ENCODE measurements at places on chromosomes 4 and X.
A peak's percentile ranks its signal among the peaks of the same experiment; 100 is the strongest.

DNA sequence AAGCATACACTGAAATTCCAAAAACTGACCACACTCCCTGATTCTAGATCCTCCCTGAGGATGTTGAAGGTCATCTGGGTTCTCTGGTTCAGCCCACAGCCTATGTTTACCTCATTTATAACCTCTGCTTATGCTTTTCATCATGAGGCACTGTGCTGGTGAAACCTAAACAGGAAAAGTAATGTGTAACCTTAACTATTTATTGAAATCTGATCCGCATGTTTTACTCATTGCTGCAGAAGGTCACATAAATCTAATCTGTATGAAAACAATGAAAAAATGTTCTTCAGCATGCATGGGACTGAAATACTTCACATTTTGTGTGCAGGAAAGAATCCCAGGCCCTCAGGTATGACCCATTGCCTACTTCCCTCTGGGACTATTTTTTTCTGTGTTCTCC is 30.3 kb downstream of the UCHL1 start:
- peak; percentile 92 for DNase-seq

- DNase-seq: peak; percentile 29
Measured at GRCh38 chr4:2761035-2761923, 5.1 kb upstream of the TNIP2 start.

DNA sequence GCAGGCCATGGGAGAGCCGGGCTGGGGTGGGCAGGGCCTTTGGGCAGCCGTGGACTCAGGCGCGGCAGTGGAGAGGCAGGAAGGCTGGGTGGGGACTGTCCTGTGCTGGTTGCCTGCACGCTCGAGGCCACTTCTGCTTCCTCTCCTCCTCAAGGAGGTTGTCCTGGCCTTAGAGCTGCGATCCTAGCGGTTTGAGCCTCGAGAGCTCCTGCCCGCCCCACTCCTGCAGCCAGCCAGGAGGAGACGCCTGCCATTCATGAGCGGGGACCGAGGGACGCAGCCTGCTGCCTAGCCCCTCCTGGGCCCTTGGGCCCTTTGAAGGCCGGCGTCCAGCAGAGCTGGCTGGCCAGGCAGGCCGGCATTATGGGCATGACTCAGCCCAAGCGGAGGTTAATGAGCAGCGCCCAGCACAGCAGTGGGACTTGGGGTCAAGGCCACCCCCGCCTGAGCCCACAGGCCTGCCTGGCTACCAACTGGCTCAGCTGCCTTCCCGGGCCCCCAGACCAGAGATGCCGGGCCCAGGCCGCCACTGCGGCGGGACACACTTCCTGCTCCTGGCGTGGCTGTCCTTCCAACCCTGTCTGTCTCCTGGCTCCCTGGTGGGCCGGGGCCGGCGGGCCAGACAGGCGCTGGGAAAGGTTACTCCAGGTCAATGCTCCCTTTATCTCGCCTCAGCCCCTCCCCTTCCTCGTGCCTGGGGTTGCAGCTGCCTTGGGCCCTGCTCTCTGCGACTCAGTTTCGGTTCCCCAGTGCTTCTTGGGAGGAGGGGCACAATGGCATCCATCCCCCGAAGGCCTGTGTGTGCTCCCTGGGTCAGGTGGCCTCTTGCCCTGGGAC is 1.8 kb downstream of the ABCD1 start:
- DNase-seq: peak; percentile 54

DNA sequence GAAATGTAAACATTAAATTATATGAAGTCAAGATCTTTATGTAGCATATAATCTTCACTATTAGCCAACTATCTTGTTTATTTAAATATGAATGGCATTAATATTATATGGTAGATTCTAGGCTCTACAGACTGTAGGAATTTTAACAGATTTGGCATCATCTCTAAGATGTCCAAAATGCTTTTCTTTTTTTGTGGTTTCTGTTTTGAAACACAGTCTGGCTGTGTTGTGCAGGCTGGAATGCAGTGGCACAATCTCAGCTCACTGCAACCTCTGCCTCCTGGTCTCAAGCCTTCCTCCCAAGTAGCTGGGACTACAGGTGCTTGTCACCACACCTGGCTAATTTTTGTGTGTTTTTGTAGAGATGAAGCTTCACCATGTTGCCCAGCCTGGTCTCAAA is 76.2 kb downstream of the ELOVL6 start:
- peak; percentile 59 for DNase-seq

DNA sequence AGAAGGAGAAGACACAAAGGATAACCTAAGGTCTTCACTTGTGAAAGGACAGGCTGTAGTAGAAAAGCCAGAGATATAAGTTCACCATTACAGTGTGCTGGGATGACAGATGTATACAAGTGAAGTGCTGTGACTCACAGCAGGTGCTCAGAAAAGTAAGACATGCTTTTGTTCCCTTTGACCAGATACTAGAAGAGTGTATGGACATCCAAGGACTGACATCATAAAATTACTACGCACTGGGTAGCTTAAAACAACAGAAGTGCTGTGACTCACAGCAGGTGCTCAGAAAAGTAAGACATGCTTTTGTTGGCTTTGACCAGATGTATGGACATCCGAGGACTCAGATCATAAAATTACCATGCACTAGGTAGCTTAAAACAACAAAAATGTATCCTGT is 61.6 kb upstream of the BTC start:
- no peak for DNase-seq

- peak; percentile 93 for DNase-seq
Measured at GRCh38 chr4:37873386-37873785, 17.5 kb upstream of the TBC1D1 start.

DNA sequence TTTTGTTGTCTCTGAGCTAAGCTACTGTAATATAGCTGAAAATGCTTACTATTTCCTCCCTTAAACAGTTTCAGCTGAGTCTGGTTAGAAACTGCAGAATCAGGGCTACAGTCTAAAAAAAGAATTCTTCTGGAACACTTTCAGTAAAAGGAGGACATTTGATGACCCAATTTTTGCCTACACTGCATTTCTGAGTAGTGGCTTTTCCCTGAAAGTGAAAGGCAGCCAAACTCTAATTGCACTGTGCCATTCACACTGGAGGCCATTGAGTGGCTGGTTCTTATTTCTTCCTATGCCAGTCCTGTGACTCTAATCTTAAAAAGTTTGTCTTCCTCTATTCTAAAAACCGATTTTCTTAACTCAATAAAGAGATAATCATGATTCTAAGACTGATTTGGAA is 526.0 kb downstream of the CFAP47 start:
- DNase-seq: no peak

GRCh38 chr4:87985097-87985886 is 9.8 kb downstream of the SPP1 start:
- DNase-seq: peak; percentile 38

GRCh38 chr4:40890764-40891163 is 141.0 kb downstream of the NSUN7 start:
- no peak for DNase-seq

DNA sequence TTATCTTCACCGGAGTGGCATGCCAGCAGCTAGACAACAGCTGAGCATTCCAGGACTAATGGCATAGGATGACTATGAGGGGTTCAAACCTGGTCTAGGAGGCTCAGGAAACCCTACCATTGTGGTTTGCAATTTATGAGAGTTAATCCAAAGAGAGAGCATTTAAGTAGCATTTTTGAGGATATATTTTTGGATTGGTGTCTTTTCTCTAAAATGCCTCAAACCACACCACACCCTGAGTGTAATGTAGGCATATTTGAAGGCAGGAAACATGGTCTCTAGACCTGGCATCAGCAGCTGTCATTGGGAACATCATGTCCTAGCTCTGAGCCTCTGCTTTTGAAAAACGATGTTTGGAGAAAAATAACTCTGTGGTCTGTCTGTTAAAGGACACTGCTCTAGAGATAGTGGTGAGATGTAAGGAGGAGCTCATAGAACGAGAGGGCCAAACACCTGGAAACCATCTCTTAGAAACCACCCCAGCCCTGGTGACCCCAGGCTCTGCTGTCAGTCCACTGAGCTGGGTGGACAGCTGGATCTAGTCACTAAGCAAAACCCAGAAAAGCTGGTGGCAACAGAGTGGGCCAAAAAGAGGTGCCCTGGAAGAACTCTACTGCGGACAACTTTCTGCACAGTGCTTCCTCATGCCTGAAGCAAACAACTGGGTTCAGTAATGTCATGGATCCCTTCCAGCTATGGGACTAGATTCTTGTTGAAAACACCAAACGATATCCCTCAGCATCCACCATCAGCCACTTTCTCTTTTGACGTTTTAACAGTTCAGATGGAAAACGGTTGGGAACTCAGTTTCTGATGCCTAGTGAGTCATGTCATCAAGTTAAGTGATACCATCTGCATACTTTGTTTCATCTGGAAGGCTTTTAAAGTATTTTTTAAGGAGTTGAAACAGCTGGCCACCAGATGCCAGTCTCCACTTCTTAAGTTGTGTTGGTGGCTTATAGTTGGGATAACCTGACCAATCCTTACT is 100.2 kb upstream of the C1QTNF7 start:
- DNase-seq: no peak

DNA sequence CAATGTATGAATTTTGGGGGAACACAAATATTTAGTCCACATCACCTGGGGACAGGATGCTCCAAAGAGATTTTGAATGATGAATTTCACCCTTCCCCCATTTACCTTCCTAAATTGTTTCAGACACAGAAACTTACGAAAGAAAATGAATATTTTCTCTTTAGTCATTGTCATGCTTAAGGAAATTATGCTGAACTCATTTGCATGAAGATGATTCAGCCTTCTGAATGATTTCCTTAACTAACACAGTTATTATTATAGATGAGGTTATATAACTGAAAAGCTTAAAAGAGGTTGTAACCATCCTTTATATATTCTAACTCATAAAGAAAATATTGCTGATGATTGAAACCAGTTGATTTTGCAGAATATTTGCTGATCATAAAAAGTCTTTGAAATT is 61.1 kb downstream of the KCNIP4 start:
- no peak for DNase-seq

DNA sequence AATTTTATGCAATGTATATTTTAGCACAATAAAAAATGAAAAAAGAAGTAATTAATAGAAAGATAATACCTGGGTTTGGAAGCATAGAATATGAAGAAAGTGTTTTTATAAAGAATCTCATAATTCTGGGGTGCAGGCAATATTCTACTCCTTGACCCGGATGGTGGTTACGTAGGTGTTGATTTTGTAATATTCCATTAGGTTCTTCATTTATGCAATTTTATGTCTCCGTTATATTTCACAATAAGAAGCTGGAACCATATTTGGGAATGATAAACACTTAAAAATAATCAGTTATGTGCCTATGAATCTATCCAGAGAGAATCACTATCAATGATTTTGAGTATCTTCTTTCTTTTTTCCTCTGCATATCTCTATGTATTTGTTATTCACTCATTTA is 38.5 kb downstream of the CHRNA9 start:
- no peak for DNase-seq

DNA sequence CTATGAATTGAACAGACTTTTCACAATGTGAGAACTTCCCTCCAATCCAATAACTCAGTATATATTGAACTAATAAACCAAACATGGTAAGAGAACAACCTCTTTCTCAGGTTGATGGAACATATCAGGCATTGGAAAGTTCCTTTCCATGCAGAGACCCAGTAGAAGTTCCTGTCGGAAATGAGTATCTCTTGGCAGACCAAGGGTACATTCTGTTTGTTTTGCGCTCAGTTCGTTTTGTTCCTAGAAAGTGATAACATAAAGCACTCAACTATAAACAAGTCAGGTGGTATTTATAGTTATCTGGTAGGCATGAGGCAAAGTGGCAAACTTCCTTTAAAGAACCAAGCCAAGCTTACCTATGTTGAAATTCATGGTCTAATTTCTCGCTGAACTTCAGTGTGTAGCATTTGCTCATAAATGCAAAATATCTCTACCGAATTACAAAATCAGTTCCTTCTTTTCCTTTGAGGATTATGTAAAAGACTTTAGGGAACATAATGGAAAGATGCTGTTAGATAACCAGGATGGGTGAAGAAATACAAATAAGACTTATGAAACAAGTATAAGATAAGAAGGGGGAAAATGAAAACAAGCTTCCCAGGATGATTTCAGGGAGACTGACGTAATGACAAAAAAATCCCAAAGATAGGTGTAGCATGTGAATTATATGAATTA is 120.3 kb downstream of the ARHGAP24 start:
- DNase-seq: peak; percentile 94

GRCh38 chr4:142500966-142501365 is 345.1 kb downstream of the INPP4B start:
- peak; percentile 7 for DNase-seq

DNA sequence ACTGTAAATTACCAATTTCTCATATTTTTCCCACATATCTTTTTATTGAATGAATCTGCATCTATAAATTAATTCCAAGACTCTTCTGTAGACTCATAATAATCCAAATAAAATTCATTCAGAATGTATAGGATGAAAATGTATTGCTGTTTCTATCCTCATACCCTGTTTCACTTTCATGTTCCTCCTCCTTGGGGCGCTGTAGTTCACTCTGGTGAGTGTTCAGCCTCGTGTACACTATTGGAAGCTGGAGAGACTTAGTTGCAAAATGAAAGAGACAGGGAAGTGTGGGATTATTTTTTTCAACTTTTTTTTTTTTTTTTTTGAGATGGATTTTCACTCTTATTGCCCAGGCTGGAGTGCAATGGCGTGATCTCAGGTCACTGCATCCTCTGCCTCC is 296.1 kb downstream of the TLL1 start:
- peak; percentile 27 for DNase-seq

DNA sequence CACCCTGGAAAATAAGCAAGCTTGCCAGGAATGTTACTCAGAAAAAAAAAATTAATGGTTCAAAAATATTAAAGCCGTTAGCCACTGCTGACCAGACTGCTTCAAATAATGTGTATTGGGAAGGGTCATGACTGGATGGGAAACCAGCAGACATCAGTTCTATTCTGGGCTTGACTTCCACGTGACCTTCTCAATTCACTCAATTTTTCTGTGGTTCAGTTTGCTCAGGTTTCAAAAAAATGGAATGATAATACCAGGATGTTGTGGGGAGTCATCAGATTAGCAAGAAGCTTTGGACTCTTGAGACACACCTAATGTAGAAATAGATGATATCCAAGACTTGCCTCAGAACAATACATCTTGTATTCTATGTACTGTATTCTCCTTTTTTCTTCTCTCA is 541.9 kb upstream of the BOD1L1 start:
- peak; percentile 72 for DNase-seq

GRCh38 chrX:9913146-9913433 is 54.1 kb upstream of the CLDN34 start:
- DNase-seq: peak; percentile 78

GRCh38 chr4:107654694-107655093 is 65.3 kb downstream of the PAPSS1 start:
- DNase-seq: peak; percentile 13

All from amniotic epithelial cell (primary cell).